ENCODE measurements at places on chromosomes 13 and 19.
A peak's percentile ranks its signal among the peaks of the same experiment; 100 is the strongest.

DNA sequence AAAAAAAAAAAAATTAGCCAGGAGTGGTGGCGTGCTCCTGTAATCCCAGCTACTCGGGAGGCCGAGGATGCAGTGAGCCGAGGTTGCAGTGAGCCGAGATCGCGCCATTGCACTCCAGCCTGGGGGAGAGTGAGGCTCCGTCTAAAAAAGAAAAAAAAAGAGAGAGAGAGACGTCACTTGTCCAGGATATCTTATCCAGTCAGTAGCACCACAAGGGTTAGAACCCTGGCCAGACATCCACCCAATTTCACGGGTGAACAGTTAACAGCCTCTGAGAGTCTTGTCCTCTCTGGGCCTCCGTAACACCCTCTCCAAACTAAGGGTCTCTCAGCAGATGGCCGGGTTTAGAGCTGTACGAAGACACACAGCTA is 917 bp upstream of the CLPTM1 start:
- DNase-seq = no peak

- DNase-seq = no peak
These were observed 348.5 kb downstream of the RFC3 start for GRCh38 chr13:34166406-34166805.

- no peak for DNase-seq
These were observed 34.6 kb downstream of the NFIX start for GRCh38 chr19:13029893-13030292.

- no peak for DNase-seq
These were observed 1.9 kb upstream of the YJEFN3 start for GRCh38 chr19:19526581-19527370.

DNA sequence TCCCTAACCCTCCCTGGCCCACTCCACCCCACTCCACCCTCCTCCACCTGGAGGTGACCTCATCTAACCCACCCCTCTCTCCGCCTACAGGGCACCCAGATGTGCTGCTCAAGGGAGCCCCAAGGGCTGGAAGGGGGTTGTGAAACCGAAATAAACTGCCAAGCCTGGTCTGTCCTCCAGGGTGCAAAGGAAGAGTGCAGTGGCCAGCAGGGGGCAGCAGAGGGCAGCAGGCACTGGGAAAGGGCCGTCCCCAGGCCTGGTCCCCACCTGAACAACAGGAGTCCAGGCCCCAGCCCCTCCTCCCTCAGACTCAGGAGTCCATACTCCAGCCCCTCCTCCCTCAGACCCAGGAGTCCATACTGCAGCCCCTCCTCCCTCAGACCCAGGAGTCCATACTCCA is 8.4 kb upstream of the BCAM start:
- DNase-seq = peak; percentile 55

DNA sequence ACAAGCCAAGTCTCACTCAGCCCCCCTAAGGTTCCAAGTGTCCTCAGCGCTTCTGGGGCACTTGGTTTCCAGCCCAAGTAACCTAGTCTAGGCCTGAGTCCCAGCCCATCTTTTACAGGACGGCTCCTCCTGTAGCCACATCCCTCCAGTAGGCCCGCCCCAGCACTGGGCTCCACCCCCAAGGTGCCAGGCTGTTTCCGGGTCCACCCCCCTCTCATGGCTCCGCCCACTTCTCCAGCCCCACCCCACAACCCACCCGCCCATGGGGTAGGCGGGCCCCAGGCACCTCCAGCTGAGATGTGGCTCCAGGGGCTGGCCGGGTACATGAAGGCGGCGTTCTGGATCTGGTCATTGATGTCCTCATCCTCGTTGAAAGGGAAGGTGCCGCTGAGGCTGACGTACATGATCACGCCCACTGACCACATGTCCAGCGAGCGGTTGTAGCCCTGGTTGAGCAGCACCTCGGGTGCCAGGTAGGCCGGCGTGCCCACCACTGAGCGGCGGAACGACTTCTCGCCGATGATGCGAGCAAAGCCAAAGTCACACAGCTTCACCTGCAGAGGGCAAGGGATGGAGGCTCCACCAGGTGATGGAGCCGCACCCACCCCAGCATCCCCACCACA is 17.2 kb upstream of the DACT3 start:
- DNase-seq = peak; percentile 39

DNA sequence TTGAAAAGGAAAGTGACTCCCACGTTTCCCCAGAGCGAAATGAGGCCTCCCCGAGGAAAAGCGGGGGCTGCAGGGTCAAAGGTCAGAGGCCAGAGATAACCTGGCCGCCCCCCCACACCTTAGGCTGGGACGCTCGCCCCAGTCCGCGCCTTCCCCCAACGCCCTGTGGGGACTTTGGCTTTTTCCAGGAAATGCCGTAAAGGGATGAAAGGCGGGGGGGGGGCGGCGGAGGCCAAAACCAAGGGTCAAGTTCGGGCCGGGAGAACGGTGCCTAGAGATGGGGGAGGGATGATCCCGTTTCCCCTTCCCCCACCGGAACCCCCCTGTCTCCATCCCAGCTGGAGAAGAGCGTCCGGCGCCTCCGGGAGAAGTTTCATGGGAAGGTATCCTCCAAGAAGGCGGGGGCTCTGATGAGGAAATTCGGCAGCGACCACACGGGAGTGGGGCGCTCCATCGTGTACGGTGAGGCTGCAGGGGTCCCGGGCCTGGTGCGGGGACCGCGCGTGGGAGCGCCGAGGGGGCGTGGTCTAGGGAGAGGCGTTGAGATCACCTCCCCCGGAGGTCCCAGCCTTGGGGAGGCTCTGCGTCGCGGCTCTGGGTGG is 575 bp downstream of the SHFL start:
- DNase-seq = no peak

GRCh38 chr19:19053508-19054314 is 10.1 kb upstream of the SLC25A42 start:
- peak; percentile 45 for DNase-seq
